IPS DF 6.9 (cell line): ENCODE measurements at places on chromosomes 7 and 10.

DNA sequence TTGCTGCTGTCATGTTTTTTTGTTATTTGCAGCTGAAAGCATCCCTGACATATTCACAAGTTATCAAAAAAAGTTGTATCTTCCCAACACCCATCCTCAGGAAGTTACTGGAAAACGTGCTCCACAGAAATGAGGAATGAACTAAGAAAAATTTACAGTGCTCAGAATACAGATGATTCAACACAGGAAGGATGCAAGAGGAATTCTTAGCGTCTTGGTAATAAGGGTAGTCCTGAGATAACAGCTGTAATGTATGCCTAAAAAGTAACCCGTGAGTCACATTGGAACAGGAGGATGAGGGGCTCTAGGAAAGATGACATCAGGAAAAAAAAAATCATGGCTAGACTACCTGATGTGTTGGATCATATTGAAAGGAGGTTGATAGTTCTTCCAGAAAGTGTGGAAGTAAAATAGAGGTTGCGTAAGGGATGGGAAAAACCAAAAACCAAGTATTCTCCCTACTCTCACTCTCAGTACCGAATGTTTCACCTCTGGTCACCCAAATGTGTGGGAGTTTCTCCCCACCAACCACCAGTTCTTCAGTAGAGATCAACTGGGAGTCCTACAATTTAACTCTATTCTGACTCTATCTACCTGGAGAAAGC, 3.9 kb downstream of the ADAM12 start:
- DNase-seq = no peak

DNA sequence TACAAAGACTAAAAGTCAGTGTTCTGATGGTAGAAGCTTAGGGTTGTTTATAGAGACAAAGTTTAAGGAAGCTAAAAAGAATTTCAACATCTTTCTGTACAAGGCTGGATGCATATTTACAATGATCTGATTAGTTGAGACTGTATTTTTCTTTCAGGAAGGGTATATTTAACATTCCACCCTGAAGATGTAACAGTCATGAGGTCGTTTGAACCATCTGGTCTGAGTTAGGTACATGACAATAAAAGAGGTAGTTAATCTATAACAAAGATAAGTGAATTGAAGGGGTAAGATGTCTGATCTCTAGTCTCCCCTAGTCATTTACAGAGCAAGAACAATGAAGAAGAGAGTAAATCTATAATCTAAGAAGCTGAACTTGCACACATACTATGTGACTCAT, 821.2 kb downstream of the CNTNAP2 start:
- no peak for DNase-seq

- no peak for DNase-seq
Observed at GRCh38 chr10:73837072-73837471, 25.7 kb upstream of the NDST2 start.

GRCh38 chr7:45190406-45191165, 33.0 kb downstream of the RAMP3 start:
- DNase-seq = no peak

DNA sequence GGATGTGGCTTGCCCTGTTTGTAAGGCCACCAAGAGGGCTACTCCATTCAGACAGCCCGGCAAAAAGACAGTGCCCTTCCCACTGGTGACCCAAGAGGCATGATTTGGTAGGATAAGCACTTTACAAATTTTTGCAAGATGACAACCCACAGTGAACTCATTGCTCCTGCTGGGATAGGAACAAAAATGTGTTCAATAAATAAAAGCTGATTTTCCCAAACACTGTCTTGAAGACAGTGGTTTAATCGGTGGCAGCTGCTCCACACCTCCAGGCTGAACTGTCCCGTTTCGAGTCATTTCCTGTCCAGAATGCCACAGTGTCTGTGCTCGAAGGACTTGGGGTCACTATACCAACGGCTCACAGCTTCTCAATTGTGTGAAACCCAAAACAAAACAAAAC, 45.1 kb upstream of the NPTX2 start:
- DNase-seq = no peak

DNA sequence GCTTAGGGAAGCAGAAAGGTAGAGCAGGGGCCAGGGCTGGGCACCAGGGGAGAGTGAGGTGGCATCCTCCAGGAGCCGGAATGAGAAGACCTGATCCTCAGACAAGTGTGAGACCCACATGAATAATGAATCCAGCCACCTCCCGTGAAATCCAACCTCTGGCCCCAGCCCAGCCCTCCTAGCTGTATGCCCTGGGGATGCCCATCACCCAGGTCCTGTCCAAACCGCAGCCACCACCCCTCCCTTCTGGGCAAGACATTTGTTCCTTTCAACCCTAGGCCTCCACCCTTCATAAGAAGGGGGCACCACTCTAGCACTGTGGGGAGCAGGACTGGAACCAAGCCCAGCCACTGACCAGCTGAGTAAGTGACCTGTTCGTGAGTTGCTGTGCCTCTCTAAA, 9.7 kb downstream of the PDZD7 start:
- no peak for DNase-seq

DNA sequence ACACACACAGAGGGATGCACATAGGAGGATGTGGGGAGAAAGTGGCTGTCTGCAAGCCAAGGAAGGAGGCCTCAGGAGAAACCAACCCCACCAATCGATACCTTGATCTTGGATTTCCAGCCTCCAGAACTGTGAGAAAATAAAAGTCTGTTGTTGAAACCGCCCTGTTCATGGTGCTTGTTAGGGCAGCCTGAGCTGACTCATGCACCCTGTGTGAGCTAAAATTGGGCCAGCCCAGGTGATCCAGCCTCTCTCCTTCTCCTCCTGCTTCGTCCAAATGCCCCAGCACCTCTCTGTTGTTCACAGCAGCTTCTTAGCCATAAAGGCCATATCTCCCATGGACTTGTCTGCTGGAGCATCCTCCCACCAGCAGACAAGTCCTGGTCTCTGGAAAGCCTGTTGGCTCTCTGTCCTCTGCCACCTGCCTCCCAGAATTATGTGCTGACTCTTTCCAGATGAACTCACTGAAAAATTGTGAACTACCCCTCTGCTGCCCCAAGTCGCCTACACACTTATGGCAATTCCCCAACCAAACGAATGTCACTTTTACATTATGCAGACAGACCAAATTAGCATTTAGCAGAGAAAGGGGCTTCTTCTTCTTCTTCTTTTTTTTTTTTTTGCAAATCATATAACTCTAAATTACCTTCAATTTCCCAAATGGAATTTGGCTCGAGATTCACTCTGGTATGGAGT, 30.2 kb upstream of the CARD11 start:
- no peak for DNase-seq

DNA sequence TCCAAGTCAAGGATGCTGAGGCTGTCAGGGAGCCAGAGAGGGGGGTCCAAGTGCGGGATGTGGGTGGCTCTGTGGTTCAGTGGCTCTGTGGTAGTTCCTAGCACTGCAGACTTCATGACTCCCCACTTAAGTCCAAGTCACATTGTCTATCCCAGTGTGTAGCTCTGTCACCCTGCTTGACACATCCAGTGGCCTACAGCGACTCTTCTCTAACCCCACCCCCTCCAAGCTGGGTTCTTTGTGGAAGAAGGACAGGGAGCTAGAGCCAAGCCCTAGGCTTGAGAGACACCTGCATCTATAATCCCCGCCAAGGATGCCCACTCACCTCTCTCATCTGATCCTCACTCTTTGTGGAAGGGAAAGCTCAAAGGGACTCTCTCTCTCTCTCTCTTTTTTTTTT, 57.6 kb downstream of the ADCYAP1R1 start:
- DNase-seq = no peak

- no peak for DNase-seq
Observed at GRCh38 chr10:131300508-131300907, 11.0 kb downstream of the TCERG1L start.

- DNase-seq = no peak
Observed at GRCh38 chr7:94251-94801, 98.0 kb upstream of the FAM20C start.

- peak; percentile 39 for DNase-seq
Observed at GRCh38 chr7:34928052-34928451, 109.2 kb downstream of the DPY19L1 start.

DNA sequence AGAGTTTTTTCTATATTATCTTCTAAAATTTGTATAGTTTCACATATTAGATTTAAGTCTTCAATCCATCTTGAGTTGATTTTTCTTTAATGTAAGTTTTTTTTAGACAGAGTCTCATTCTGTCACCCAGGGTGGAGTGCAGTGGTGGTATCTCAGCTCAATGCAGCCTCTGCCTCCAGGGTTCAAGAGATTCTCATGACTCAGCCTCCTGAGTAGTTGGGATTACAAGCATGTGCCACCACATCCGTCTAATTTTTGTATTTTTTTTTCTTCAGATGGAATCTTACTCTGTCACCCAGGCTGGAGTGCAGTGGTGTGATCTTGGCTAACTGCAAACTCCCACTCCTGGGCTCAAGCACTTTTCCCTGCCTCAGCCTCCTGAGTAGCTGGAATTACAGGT, 143.4 kb upstream of the ZNF92 start:
- no peak for DNase-seq

DNA sequence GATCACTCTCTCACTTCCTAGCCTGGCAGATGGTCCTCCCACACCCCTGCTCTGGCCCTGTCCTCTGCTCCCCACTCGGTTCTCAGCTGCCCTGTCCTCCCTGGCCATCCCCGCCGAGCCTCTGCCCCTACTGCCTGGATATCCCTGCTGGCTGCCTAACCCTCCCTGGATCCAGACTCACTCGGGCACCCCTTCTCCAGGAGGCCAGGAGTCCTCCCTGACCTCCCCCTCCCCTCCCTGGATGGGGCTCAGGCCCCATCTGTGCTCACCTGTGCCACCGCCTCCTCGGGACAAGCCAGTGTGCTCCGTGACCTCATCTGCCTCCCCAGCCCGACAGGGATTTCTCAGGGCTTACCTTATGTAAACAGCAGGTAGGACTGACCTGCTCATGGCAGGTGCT, 406.1 kb downstream of the TCERG1L start:
- no peak for DNase-seq

GRCh38 chr7:27198871-27199801, 755 bp downstream of the HOXA13 start:
- DNase-seq = no peak
